Activated naive CD8-positive, alpha-beta T cell treated with anti-CD3 and anti-CD28 coated beads, Interleukin-2, amount 10 ng/mL, durations not matched to agents 7 days and 5 days (primary cell): ENCODE measurements at places on chromosomes 11 and 22. TPM values are rescaled to one million over a fixed set of nuclear protein-coding genes. Genes with fewer than 3 reads are reported as not detected.

DNA sequence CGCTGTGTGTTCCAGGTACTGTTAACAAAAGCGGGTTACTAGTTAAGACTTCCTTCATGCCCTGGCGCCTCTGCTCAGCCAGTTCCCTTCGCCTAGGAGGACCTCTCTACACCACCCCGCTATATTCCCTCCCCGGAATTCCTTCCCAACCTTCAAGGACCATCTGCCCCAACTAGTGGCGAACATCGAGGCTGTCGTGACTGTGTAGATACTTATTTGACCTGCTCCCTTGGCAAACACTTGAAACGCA is 450 bp upstream of the BCL2L13 start:
- no peaks in the 10 kb centered on the region for H3K27me3 ChIP-seq
- no peak for DNase-seq
- peak overlapping the region; percentile 96 for H3K4me3 ChIP-seq
- H3K36me3 ChIP-seq = peaks cover 13% of the 10 kb centered on the region
- peaks cover 20% of the 10 kb centered on the region for H3K4me1 ChIP-seq

DNA sequence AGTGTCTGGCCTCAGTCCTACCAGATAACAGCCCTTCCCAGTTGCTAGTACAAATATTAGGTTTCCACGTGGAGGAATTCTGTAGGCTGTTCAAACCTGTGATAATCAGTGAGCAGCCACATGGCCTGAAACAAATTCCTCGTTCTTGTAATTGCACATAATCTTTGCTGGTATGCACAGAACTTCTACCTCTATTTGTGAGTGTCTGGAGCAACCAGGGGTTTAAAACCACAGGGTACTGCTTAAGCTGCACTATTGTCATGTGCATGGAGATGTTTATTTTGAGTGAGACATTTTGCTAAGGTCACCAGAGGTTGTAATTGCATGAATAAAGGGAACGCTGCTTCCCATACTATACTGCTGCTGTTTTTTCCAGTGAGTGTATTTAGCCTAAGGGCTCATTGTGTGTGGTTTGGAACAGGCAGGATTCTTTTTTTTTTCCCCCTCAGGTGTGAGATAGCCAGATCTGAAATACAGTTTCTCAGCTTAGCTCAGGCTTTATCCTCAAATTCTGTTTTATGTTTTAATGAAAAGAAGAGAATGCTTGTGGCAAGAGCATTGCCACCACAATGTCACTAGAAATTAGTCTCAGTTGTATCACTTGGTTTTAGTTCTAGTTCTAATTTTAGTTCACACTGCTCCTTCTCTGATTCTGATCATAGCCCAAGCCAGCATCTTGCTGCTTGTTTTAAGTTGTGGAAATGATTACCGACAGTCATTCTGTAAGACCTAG is 60.5 kb downstream of the CYB5R2 start:
- H3K4me3 ChIP-seq = no peak overlapping the region
- H3K4me1 ChIP-seq = no peaks in the 10 kb centered on the region
- H3K27me3 ChIP-seq = no peaks in the 10 kb centered on the region
- H3K36me3 ChIP-seq = peaks cover 3% of the 10 kb centered on the region
- DNase-seq = no peak

DNA sequence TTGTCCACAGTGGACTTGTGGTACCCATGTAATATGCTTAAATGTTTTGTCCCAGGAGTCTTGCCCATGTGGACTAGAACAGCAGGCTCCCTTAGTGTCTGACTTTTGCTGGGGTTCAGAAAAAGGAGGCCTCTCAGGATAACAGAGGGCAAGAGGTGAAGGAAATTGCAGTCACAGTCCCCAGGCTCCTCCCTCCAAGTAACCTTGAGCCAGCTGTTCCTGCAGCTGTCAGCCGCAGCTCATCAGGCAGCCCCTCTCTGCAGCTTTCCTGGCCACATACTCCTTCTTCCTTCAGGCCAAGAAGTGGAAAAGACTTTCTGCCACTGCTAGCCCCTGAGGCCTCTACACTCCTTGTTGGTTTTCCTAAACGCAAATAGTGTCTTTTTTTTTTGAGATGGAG is 6.3 kb upstream of the MYO18B start:
- peaks cover 47% of the 10 kb centered on the region for H3K4me1 ChIP-seq
- no peak for DNase-seq
- peaks cover 49% of the 10 kb centered on the region for H3K36me3 ChIP-seq
- peak overlapping the region; percentile 98 for H3K27ac ChIP-seq
- H3K27me3 ChIP-seq = no peaks in the 10 kb centered on the region

DNA sequence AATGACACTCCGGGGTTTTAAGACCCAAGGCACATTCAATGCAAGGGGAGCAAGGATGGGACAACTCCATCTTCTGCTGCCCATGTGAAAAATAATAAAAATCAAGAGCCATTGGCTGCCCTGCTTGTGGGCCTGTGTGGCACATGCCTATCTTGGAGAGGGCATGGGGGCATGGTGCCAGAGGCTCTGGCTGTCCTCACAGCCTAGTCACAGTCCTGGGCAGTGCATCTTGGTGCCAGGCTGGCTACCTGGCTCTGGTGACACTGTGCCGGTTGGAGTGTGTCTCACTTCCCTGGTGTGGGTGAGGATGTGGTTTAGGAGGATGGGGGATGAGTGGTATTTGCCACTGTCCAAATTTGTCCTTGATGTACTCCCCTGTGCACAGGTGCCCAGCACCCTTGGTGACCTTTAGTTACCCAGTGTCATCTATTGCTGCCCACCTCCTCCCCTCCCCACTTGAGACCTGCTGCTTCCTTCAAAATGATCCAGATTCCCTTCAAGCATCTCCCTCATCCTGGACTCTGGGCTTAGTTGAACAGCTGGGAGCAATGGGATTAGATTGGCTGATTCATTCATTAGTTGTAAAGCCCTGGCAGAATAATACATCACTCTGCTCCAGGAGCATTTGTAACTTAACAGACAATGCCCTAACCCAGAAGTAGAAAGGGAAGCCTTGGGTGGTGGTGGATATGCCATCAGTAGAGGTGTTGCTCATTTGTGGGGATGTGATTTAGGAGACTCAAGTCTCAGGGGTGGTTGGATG is 4.6 kb downstream of the TMEM86A start:
- H3K36me3 ChIP-seq = peaks cover 3% of the 10 kb centered on the region
- H3K27ac ChIP-seq = no peak overlapping the region
- peaks cover 29% of the 10 kb centered on the region for H3K27me3 ChIP-seq
- H3K4me1 ChIP-seq = peaks cover 22% of the 10 kb centered on the region

GRCh38 chr22:20418211-20418788 is 19.3 kb downstream of the SCARF2 start:
- no peaks in the 10 kb centered on the region for H3K36me3 ChIP-seq
- peaks cover 1% of the 10 kb centered on the region for H3K4me1 ChIP-seq
- peaks cover 12% of the 10 kb centered on the region for H3K27me3 ChIP-seq
- H3K4me3 ChIP-seq = peak overlapping the region; percentile 63

- no peak overlapping the region for H3K4me3 ChIP-seq
- H3K4me1 ChIP-seq = no peaks in the 10 kb centered on the region
- H3K27ac ChIP-seq = no peak overlapping the region
These were observed 40.7 kb downstream of the SHANK2 start for GRCh38 chr11:71211631-71212030.

- no peaks in the 10 kb centered on the region for H3K36me3 ChIP-seq
- H3K27ac ChIP-seq = no peak overlapping the region
- H3K4me3 ChIP-seq = peak overlapping the region; percentile 98
- H3K4me1 ChIP-seq = peaks cover 20% of the 10 kb centered on the region
These were observed 1.7 kb downstream of the SAMM50 start for GRCh38 chr22:43956805-43957463.

CASP5 gene
- total RNA-seq = not detected

LRRC56 gene
- 4.3 TPM for total RNA-seq

PATE2 gene
- total RNA-seq = not detected

MMP8 gene
- total RNA-seq = not detected
